ENCODE measurements at places on chromosomes 4 and X.

GRCh38 chr4:54779476-54780148 lies 121.9 kb downstream of the KIT start:
- no peak for ATAC-seq

- no peak for ATAC-seq
Measured at GRCh38 chr4:132709056-132709455, 440.0 kb upstream of the PCDH10 start.

DNA sequence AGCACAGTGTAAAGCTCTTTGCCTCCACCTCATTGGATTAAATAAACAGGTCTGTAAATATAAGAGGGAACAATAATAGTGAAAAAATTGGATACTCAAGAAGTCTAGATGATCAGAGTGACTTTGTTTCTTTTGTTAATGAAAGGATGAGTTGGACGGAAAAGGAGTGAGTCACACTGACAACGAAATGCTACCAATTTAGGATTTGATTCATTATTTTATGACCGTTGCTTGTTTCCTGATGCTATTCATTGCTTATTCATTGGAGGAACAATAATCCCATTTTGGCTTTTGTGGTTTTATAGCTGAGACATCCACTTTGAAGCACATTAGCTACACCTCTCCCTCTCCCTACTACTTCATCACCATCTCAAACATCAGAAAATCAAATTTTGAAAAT lies 74.4 kb upstream of the DYNLT3 start:
- ATAC-seq, result no peak

DNA sequence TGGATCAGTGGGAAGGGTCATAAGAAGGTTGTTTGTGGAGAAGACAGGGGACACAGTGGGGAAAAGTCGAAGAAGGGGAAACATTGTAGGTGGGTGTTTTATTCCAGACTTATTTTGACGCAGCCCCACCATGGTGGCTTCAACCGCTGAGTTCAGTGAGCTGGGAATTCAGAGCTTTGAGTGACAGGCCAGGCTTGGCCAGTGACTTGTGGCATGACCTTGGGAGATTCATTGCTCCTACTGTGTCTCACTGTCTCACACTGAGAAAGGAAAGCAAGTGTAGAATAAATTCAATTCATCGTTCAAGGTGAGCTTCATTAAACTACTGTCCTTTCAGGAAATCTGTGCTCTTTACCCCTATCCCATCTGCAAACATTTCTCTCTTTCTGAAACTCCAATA lies 47.4 kb upstream of the SOD3 start:
- no peak for ATAC-seq

GRCh38 chr4:25448379-25449109 lies 71.5 kb downstream of the ANAPC4 start:
- no peak for ATAC-seq

GRCh38 chrX:7444967-7445366 lies 297.0 kb upstream of the PUDP start:
- no peak for ATAC-seq

GRCh38 chr4:153281476-153281875 lies 63.0 kb upstream of the MND1 start:
- no peak for ATAC-seq

DNA sequence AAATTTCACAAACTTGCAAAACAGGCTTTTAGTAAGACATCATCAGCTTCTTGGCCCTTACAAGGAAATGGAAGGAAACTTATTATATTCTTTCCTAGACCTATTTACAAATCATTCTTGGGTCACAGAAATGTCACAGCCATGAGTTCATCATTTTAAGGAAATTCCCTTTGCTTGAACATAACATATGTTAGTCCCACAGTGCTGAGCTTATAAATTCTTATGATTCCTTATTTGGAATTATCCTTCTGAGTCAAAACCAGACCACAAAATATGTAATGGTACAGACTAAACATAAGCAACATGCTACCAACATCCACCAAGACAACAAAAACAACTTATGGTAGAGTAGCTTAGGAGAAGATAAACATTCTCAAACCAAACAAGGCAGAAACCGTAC lies 236.9 kb upstream of the CTSO start:
- peak; percentile 45 for ATAC-seq

Measured in SK-N-SH treated with all-trans-retinoic acid at 6 μM for 48 hours (cell line).